ENCODE measurements at places on chromosomes 6 and 20. TPM values are rescaled to one million over a fixed set of nuclear protein-coding genes. Genes with fewer than 3 reads are reported as not detected.

The ZNF337 gene
- 14.3 TPM for total RNA-seq

The C6orf58 gene
- 0.21 TPM for total RNA-seq

- DNase-seq: no peak
Observed at GRCh38 chr20:41174373-41174772, 37.0 kb downstream of the PLCG1 start.

- no peak for DNase-seq
Observed at GRCh38 chr6:11067348-11067747, 23.2 kb upstream of the ELOVL2 start.

- DNase-seq: no peak
Observed at GRCh38 chr20:63282946-63283345, 10.0 kb upstream of the COL20A1 start.

- no peak for DNase-seq
Observed at GRCh38 chr6:35777356-35778102, 1.1 kb downstream of the CLPSL2 start.

- no peak for DNase-seq
Observed at GRCh38 chr6:89803271-89803670, 16.3 kb downstream of the MDN1 start.

- peak; percentile 79 for DNase-seq
Observed at GRCh38 chr6:56101141-56101553, 146.2 kb downstream of the COL21A1 start.

- peak; percentile 80 for DNase-seq
Observed at GRCh38 chr6:158868890-158869825, 50.0 kb upstream of the EZR start.
